Neuronal stem cell (in vitro differentiated cells): ENCODE measurements at places on chromosomes 6 and 20.

DNA sequence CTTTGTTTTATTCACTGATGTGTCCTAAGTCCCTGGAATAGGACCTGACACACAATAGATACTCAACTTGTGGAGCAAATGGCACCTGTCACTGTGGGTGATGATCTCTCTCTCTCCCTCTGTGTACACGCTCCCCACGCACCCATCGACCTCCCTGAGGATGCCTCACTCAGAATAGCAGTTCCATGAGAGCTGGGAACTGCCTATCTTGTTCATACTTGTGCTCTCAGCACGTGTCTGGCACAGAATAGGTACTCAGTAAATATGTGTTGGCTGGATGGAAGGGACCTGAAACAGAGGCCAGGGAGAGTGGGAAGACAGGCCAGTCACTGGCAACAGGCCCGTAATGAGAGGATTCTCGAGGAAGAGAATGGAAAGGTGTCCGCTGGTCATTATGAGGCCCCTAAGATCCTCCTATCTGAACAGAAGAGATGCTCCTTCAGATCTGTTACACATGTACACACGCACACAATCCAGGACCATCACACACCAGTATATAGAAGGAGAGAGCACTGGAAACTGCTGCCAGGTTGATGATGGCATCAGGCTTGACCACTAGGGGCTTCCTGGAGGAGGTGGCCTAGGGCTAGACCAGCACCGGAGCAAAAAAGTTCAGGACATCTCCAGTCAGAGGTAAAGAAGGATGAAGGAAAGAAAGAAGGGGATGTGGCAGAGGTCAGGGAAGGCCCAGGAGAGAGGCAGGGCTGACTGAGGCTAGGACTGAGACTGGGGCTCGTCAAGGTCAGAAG is 30.9 kb downstream of the VEGFA start:
- H3K4me3 ChIP-seq, result no peak overlapping the region
- H3K36me3 ChIP-seq, result no peaks in the 10 kb centered on the region
- H3K27ac ChIP-seq, result no peak overlapping the region
- H3K4me1 ChIP-seq, result peaks cover 5% of the 10 kb centered on the region

DNA sequence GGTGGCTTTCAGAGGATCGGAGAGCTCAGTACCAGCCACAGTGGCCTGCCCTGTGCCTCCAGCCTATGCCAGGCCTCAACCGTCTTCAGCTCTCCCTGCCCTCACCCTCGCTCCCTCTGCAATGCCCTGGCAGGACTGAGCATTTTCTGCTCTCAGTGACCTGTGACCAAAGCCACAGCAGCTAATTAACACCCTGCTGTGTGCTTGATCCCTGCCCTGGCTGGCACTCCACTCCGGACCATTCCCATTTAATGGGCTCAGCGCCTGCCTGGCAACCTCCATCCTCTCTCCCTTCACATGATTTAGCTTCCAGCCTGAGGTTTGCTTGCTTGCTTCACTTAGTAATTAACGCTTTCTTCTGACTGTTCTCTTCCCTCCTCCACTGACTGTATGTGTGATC is 287.5 kb downstream of the LRFN2 start:
- no peaks in the 10 kb centered on the region for H3K4me1 ChIP-seq
- H3K27me3 ChIP-seq, result no peaks in the 10 kb centered on the region
- H3K4me3 ChIP-seq, result no peak overlapping the region
- no peaks in the 10 kb centered on the region for H3K36me3 ChIP-seq

- no peak overlapping the region for H3K27ac ChIP-seq
- peaks cover 10% of the 10 kb centered on the region for H3K4me1 ChIP-seq
Observed at GRCh38 chr20:46690219-46691106, 1.2 kb upstream of the TP53RK start.

GRCh38 chr20:60752741-60753420 is 499.2 kb upstream of the CDH4 start:
- H3K27ac ChIP-seq, result no peak overlapping the region
- no peak overlapping the region for H3K4me3 ChIP-seq
- no peak for DNase-seq
- H3K36me3 ChIP-seq, result no peaks in the 10 kb centered on the region

GRCh38 chr6:2129182-2129621 is 116.2 kb downstream of the GMDS start:
- H3K4me3 ChIP-seq, result no peak overlapping the region
- H3K36me3 ChIP-seq, result no peaks in the 10 kb centered on the region
- no peak overlapping the region for H3K27ac ChIP-seq
- no peaks in the 10 kb centered on the region for H3K27me3 ChIP-seq
- no peaks in the 10 kb centered on the region for H3K4me1 ChIP-seq

DNA sequence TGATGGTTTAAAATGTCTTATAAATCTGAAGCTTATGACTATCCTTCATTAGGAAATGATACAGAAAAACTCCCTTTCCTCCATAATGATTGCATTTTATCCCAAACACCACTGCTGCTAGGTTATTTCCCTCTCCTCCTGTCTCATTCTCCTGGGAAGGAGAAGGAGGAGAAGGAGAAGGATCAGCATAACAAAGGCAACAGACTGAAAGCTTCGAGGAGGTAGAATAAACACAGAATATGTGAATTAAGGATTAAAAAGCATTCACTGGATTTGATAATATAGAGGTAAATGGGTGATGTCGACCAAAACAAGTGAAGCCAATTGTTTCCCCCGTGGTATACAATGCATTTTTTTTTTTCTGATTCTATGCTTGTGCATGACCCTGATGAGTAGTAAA is 82.0 kb downstream of the WASF1 start:
- no peak overlapping the region for H3K4me3 ChIP-seq
- no peak for DNase-seq
- no peaks in the 10 kb centered on the region for H3K27me3 ChIP-seq

DNA sequence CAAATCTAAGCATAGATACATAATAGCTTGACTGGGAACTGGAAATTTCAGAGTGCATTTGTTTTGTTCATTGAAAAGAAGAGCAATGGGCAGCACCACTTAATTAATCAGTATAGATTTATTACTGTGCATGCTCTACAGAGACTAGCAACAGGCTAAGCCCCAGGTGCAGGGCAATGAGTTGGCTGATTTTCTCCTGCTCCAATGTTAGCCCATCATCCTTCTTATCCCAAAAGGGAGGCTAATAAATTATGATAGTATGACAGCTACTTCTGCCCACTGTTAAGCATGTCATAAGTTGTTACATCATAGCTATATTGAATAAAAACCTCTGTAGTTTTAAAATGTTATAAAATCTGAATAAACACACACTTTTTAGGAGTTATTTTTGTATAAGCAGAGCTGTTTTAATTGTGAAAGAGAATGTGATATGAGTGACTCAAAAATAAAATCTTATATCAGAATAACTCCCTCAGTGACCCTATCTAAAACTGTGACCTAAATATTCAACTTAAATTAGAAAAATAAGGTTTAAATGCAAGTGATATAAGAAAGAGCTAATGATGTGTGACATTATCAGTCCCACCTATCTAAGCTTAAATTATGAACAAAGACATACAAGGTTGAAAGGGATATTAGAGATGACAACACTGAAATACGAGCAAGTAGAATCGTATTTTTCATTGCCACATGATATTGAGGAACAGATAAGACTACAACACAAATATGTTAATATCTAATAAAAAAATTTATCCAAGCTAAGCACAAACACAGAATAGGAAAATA is 967.3 kb upstream of the ADGRB3 start:
- H3K36me3 ChIP-seq, result no peaks in the 10 kb centered on the region
- no peaks in the 10 kb centered on the region for H3K27me3 ChIP-seq
- DNase-seq, result no peak
- no peak overlapping the region for H3K4me3 ChIP-seq

- no peak for DNase-seq
- no peak overlapping the region for H3K4me3 ChIP-seq
- H3K27ac ChIP-seq, result no peak overlapping the region
- H3K27me3 ChIP-seq, result no peaks in the 10 kb centered on the region
Observed at GRCh38 chr6:169869301-169869700, 117.9 kb downstream of the ERMARD start.

DNA sequence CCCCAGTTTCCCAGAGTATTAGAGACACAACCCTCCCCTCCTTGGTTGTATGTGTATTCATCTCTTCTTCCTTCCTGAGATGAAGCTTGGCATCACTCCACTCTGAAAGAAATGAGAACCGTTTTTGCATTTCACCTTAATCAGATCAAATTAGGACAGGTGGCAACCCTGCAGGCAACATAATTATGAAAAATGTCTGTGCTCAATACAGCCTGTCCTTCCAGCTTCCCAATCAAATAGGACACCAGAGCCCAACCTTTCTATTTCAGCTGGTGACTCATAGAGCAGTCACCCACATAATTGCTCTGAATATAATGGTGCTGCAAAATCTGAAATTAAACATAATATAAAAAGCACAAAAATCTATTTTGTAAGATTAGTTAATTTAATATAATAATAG is 310.2 kb upstream of the AGPAT4 start:
- no peaks in the 10 kb centered on the region for H3K4me1 ChIP-seq
- no peaks in the 10 kb centered on the region for H3K27me3 ChIP-seq
- DNase-seq, result no peak
- H3K4me3 ChIP-seq, result no peak overlapping the region

- no peaks in the 10 kb centered on the region for H3K36me3 ChIP-seq
- no peaks in the 10 kb centered on the region for H3K27me3 ChIP-seq
- no peak overlapping the region for H3K4me3 ChIP-seq
- no peak overlapping the region for H3K27ac ChIP-seq
- no peaks in the 10 kb centered on the region for H3K4me1 ChIP-seq
Observed at GRCh38 chr6:147037881-147038280, 166.3 kb upstream of the STXBP5 start.

DNA sequence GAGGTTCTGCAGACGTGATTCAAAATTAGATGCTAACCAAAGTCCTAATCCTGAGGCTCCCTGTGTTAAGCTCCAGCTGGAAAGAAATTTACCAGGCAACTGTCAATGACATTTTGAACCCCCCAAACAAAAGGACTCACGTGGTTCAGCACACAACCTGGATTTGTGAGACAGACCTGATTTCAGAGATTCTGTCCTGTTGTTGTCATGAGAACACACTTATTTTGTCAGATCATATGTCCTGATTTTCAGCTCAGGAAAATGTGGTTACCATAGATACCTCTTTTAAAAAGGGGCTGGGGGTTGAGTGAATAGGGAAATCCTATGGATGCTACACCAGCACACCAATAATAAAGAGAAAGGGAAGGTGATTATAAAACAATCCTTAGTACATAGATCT is 61.6 kb downstream of the MTFR2 start:
- peaks cover 4% of the 10 kb centered on the region for H3K4me1 ChIP-seq
- no peak overlapping the region for H3K4me3 ChIP-seq
- peak; percentile 3 for DNase-seq

DNA sequence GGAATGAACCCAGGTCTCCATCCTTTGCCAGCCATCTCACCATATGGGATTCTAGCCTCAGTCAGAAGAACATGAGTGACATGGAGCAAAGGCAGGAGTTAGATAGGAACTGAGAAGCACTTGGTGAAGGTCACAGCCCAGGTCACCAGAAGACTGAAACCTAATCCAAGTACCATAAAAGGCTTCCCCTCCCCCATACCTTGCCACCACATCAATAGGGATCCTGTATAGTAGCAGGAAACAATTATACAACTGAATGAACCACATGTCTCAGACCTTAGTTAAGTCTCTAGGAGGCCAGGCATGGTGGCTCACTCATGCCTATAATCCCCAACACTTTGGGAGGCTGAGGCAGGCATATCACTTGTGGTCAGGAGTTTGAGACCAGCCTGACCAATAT is 49.6 kb downstream of the KIZ start:
- H3K27me3 ChIP-seq, result no peaks in the 10 kb centered on the region
- H3K4me1 ChIP-seq, result peaks cover 24% of the 10 kb centered on the region
- no peak overlapping the region for H3K4me3 ChIP-seq
- no peak overlapping the region for H3K27ac ChIP-seq
- no peak for DNase-seq

DNA sequence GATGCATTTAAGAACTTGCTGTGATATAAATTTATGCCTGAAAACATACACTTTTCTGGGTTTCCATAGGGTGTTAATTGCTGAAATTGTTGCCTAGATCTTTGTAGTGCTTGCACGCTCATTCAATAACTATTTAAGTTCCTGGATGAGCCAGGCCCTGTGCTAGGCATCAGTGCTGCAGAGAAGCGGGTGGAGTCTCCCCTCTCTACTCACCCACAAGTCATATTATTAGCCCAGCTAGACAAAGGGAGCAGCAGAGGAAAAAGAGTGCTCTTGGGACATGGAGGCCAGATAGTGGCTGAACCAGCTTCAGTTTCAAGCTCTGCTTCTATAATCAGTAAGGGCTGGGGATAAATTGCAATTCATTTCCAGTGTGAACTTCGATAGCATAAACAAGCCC is 329.1 kb downstream of the TFAP2B start:
- H3K36me3 ChIP-seq, result no peaks in the 10 kb centered on the region
- no peak overlapping the region for H3K4me3 ChIP-seq
- no peak overlapping the region for H3K27ac ChIP-seq
- no peaks in the 10 kb centered on the region for H3K27me3 ChIP-seq
- H3K4me1 ChIP-seq, result no peaks in the 10 kb centered on the region

DNA sequence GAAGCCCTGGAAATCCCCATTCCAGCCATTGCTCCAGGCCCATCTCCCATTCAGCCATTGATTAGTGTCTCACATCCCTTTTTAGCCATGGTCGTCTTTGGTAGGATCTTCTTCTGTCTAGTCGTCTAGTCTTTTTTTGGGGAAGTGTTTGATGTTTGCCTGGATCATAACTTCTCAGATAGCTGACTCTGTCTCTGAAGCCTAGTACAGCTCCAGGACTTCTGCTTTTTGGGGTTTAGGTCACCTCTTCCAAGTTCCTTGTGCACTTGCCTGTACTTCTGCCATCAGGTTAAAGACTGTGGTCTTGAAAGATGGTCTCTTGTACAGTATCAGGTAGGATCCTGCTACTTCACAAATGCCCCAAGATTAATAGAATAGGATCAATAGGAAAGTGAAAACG is 553.5 kb downstream of the PKHD1 start:
- no peak for DNase-seq
- no peaks in the 10 kb centered on the region for H3K36me3 ChIP-seq
- no peak overlapping the region for H3K4me3 ChIP-seq
- no peaks in the 10 kb centered on the region for H3K4me1 ChIP-seq

DNA sequence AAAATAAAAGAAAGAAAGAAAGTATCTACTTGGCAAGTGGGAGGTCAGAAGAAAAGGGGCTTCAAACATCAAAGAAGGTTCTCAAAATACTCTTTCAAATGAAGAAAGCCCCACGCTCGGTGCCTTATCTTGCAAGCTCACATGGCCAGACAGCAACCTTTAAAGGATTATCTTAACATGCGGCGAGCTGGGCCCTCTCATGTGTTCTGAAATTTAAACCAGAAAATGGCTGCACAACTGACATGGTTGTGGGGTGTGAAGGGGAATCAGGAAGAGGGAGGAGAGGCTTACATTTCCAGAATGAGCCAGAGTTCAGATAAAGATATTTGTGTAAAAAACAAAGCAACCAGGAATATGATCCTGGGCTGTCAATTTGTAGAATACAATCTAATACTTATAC is 363.1 kb downstream of the PRKN start:
- no peaks in the 10 kb centered on the region for H3K27me3 ChIP-seq
- H3K4me1 ChIP-seq, result peaks cover 5% of the 10 kb centered on the region
- H3K4me3 ChIP-seq, result no peak overlapping the region
- DNase-seq, result no peak
- H3K27ac ChIP-seq, result no peak overlapping the region

DNA sequence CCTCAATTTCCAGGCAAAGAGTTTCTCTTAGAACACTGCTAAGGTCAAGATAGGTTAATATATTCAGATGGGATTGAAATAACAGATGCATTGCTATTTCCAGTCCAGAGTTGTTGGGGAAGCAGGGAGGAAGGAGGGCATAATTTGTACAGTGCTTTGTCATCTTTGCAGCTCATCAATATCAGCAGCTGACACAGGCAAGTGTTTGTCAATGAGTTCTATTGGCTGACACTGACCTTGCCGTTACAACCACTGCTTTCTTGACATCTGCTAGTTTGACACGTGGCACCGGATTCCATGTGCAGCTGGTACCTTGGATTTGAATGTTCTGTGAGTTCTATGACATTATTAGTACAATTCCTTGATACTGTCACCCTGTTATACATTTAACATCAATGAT is 28.0 kb upstream of the MLIP start:
- H3K4me3 ChIP-seq, result no peak overlapping the region
- no peak for DNase-seq
- no peak overlapping the region for H3K27ac ChIP-seq
